Muscle of leg (tissue), 16 donors: ENCODE measurements at places on chromosomes 7 and 10.

GRCh38 chr10:104117839-104118323, 4.1 kb upstream of the SFR1 start:
- DNase-seq, result no peak

DNA sequence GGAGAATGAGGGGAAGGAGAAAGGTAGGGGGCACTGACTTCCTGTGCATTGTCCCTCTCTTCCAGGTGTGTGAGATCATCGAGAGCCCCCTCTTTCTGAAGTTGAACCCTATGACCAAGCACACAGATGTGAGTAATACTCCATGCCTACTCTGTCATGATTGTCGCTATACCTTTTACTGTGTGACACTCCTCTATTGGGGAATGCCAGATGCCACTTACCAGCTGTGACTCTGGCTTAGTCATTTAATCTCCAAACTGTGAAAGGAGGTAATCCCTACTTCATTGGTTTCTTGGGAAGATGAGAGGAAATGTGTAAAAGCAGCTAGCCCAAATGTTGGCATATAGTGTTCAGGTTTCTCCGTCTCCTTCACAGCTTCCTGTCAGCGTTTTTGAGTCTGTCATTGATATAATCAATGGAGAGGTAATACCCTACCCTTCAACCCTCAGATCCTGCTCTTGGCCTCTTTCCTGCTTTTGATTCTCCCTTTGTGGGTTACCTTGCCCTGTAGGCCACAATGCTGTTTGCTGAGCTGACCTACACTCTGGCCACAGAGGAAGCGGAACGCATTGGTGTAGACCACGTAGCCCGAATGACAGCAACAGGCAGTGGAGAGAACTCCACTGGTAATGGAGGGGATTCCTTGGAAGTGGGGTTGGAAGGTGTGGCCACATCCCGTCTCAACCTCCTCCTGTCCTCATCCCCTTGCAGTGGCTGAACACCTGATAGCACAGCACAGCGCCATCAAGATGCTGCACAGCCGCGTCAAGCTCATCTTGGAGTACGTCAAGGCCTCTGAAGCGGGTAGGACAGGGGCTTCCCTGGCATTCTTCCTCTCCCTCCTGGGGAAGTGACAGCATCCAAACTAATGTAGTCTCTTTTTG, 2.0 kb downstream of the COPS6 start:
- DNase-seq, result no peak

DNA sequence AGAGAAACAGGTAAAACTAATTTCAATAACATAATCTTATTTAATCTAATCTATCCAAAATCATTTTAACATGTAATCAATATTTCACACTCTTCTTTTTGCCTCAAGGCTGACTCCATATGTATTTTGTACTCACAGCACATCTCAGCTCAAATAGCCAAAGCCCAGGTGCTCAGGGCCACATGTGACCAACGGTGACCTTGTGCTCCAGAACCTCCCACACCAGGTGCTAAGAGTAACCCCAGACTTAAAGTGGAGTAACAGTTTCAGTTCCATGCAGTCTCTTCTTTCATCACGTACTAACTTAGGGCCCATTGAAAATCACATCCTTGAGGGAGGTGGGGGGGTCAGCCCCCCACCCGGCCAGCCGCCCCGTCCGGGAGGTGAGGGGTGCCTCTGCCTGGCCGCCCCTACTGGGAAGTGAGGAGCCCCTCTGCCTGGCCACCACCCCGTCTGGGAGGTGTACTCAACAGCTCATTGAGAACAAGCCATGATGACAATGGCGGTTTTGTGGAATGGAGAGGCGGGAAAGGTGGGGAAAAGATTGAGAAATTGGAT, 47.3 kb downstream of the NCAPG2 start:
- DNase-seq, result no peak

- DNase-seq, result peak; percentile 25
These were observed 414.2 kb upstream of the SEMA3C start for GRCh38 chr7:81333004-81333403.

- no peak for DNase-seq
These were observed 4.2 kb downstream of the KIFBP start for GRCh38 chr10:68992636-68993440.

GRCh38 chr7:151017953-151018420, 6.3 kb downstream of the ATG9B start:
- peak; percentile 55 for DNase-seq

- no peak for DNase-seq
These were observed 26.1 kb upstream of the ZNF365 start for GRCh38 chr10:62348029-62348428.

- no peak for DNase-seq
These were observed 5.8 kb upstream of the KLF6 start for GRCh38 chr10:3790858-3791257.

DNA sequence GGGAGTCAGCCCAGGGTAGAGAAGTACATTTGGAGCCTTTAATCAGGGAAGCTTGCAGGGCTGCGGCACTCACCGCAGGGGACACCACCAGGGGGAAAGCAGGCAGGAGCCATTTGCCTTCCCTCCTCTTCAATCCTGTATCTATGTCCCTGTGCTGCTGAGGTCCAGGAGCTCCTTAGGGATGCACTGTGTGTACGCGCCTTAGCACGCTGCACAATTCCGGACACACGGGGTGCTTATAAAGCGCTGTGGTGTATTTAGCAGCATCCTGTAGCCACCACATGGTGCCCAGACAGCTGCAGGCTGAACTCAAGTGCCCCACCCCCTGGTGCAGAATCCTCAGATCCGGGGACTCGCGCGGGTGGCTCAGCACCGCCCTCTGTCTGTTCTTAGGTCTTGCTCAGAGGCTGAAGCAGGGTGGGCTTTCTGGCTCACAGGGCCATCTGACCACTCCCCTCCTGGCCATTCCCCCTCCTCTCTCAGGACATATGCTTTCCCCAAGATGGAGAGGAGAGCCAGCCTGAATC, 421.4 kb downstream of the SDK1 start:
- DNase-seq, result peak; percentile 62

GRCh38 chr7:23895666-23896096, 185.7 kb downstream of the STK31 start:
- no peak for DNase-seq

GRCh38 chr10:119299531-119299930, 92.2 kb downstream of the GRK5 start:
- DNase-seq, result peak; percentile 31

DNA sequence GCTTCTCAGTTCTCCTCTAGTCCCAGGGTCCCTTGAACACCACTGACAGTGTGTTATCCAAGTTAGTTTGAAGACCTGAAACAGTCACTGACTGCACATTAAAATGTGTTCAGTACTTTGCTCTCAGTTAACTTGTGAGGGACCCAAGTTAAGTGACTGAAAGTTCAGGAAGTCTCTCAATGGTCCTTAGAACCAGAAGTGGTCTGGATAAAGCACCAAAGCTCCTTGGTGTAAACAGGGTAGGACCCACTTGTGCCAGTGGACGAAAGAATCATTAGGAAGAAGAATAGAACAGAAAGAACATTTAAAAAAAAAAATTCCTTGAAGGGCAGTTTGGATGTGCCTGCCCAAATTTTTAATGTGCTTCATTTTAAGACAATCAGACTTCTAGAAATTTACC, 45.1 kb downstream of the NOD1 start:
- DNase-seq, result no peak

DNA sequence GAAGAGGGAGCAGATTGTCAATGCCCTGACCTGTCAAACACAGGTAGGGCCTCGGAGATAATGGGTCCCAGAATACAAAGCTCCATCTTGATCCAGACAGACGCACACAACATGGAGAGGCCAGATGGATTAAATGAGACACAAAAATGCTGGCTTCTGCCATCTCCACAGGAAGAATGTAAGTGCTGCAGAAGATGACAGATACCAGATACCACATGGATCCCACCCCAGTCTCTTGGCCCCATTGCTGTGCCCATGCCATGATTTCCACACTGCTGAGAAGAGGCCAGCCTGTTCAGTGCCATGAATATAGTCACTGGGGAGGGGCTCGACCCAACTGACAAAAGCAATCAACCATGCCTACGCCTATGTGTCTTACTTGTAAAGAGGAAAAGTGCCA, 487.9 kb downstream of the PARD3 start:
- DNase-seq, result no peak

- no peak for DNase-seq
These were observed 36.7 kb downstream of the GLCCI1 start for GRCh38 chr7:8005279-8005678.

GRCh38 chr7:46162609-46163008, 241.5 kb upstream of the IGFBP3 start:
- peak; percentile 34 for DNase-seq

- peak; percentile 92 for DNase-seq
These were observed 1.6 kb downstream of the HOXA3 start for GRCh38 chr7:27150568-27151340.
